Activated naive CD4-positive, alpha-beta T cell treated with anti-CD3 and anti-CD28 coated beads, Interleukin-2, amount 10 ng/mL, durations not matched to agents 5 hours and 36 hours (primary cell): ENCODE measurements at places on chromosomes 16 and 17. TPM values are rescaled to one million over a fixed set of nuclear protein-coding genes. Genes with fewer than 3 reads are reported as not detected.

Gene KCNAB3
- 11.0 TPM for total RNA-seq

Gene CHST5
- not detected for total RNA-seq

Gene TAOK1
- total RNA-seq: 48.8 TPM

Gene WWP2
- 64.1 TPM for total RNA-seq

Gene FZD2
- not detected for total RNA-seq

Gene FBXW10B
- total RNA-seq: 0.19 TPM

Gene EVPLL
- total RNA-seq: not detected

Gene DGKE
- total RNA-seq: 31.8 TPM

Gene MYLK3
- total RNA-seq: not detected

Gene BAHCC1
- 0.03 TPM for total RNA-seq

Gene STH
- not detected for total RNA-seq

Gene G6PC1
- total RNA-seq: not detected

Gene TEKT5
- not detected for total RNA-seq

Gene UNKL
- total RNA-seq: 46.5 TPM

Gene CCDC182
- not detected for total RNA-seq

Gene HS3ST6
- total RNA-seq: not detected

Gene KRT40
- total RNA-seq: not detected

Gene COL1A1
- 0.15 TPM for total RNA-seq

Gene MYOCD
- total RNA-seq: not detected

Gene PERCC1
- 0.73 TPM for total RNA-seq

Gene GFAP
- not detected for total RNA-seq

Gene PRCD
- total RNA-seq: not detected

Gene WFDC1
- 0.39 TPM for total RNA-seq

Gene ORMDL3
- 166 TPM for total RNA-seq

Gene CMTM3
- 105 TPM for total RNA-seq

Gene QRICH2
- total RNA-seq: 2.2 TPM

Gene ZNF500
- total RNA-seq: 24.7 TPM

Gene SHISA9
- total RNA-seq: not detected

Gene MSLN
- total RNA-seq: not detected

Gene IRX5
- total RNA-seq: 0.25 TPM

Gene IGSF6
- total RNA-seq: 0.07 TPM

Gene ADGRG1
- 0.48 TPM for total RNA-seq

Gene USB1
- total RNA-seq: 44.2 TPM

Gene GPT2
- total RNA-seq: 8.9 TPM

Gene EFTUD2
- total RNA-seq: 103 TPM

Gene SULT1A2
- 0.38 TPM for total RNA-seq

Gene KRT12
- not detected for total RNA-seq

Gene ERAL1
- total RNA-seq: 32.4 TPM

Gene ZFP90
- total RNA-seq: 39.2 TPM

Gene NAGS
- total RNA-seq: 1.5 TPM

Gene NTN1
- not detected for total RNA-seq

Gene RAB11FIP4
- total RNA-seq: 40.2 TPM

Gene TRIM72
- total RNA-seq: not detected

Gene RASD1
- 0.51 TPM for total RNA-seq

Gene KRTAP1-1
- total RNA-seq: not detected

Gene RNF167
- total RNA-seq: 191 TPM

Gene KRTAP3-1
- not detected for total RNA-seq
